ENCODE measurements at places on chromosomes 7 and 10.

- DNase-seq: no peak
Observed at GRCh38 chr10:76213876-76214275, 782.5 kb downstream of the LRMDA start.

DNA sequence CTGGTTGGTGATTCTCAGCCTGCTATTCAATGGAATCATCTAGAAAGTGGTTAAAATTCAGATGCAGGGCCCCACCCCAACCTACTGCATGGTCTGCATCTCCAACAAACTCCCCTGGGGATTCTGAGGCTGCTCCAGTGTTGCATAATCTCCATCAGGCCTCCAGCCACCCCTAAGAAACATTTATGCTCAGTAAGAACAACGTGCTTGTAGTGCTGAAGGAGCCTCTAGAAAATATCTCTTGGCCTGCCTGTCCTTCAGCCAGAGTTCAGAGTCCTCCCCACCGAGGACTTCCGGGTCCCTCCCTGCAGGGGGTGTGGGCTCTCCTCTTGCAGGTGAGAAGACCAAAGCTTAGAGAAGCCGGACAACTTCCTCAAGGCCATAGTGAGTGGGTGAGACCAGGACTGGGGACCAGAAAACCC lies 159.8 kb downstream of the SH3PXD2A start:
- no peak for DNase-seq

DNA sequence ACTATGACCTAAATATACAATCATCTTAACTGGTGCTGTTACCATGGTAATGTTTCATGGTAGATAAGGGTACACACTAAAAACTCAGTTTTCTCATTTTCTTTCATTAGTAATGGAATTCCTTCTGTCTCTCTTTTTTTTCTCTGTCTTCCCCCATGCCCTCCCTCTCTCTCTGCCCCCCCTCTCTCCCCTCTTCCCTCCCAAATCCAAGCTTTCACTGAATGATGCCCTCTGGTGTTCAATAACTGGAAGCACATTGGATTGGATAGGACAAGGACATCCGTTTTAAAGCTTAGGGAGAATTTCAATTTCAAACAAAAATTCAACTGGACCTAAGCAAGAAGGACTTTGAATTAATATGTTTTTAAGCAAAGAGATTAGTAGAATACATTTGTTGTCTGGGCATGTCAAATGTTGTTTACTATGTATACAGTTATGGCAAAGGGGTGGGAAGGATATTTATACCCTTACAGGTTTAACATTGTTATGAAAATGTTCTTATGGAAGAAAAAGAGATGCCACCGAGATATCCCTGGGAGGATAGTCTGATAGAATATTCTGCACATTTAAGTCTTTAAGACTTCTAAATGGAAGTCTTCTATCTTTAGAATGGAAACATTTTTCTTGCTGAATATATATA lies 6.1 kb downstream of the CHRM2 start:
- DNase-seq: no peak

- DNase-seq: no peak
Observed at GRCh38 chr10:132946-133898, 2.0 kb upstream of the ZMYND11 start.

DNA sequence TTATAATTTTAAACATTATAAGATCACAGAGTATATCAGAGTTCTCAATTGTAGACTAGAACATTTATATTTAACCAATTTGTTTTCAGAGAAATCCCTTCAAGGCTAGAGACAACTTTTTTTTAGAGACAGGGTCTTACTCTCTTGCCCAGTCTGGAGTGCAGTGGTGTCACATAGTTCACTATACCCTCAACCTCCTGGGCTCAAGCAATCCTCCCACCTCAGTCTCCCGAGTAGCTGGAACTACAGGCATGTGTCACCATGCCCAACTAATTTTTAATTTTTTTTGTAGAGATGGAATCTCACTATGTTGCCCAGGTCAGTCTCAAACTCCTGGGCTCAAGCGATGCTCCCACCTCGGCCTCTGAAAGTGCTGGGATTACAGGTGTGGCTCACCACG lies 15.3 kb downstream of the UCMA start:
- DNase-seq: no peak

DNA sequence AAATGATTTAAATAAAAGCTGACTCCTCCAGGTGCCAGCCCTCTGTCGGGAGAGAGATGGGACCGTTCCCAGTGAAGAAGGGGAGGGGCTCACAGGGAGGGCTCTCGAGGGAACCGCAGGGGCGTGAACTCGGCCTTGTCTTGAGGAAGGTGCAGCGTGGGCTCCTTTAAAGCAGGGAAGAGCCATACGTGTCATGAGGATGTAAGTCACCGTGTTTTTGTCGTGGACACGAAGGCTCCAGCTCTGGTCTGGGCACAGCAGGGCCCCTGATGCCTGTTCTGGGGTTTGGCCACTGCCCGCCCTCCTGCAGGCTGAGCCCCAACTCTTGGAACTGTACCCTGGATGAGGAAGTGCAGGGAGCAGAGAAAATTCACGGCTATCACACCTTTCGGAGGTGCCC lies 45.0 kb downstream of the JAKMIP3 start:
- no peak for DNase-seq

DNA sequence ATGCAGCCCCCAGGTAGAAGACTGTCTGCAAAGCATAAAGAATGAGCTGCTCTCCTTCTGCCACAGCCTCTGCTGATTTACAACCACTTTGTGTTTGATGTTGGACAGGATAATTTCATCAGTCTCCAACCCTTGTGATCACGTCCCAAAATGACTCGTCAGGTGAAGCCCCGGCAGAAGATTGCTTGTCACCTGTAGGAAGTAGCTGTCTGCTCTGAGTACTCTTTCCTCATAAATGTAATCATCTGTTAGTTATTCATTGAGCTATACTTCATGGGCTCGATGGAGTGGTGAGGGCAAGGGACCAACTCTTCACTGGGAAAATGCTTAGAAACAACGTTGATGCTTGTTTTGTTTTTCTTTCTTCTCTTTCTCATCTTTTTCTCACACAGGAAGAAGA lies 290.9 kb upstream of the SP8 start:
- no peak for DNase-seq

DNA sequence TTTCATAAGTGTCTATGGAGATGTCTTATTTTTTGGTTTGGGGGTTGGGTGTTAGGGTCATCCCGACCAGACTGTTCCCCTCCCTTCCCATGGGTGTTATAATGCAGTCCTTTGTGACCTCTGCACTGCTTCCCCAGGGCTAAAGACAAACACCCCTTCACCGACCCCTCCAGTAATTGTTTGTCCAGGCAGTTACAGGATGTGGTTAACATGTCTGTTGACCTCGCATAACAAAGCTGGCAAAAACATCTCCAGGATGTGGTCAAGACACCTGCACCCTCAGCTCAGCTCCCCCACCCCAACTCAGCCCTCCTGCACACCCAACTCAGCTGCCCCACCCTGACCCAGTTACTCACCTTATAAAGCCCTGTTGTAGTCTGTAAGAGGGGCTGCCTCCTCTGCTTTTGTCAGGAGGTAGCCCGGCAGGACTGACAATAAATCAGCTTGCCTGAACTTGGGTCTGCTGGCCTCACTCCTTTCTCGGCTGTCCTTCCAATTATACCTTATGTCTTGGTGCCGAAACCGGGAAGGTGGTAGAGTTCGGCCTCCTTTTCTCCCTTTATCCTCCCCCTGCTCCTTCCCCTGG lies 102.2 kb downstream of the ZNF92 start:
- no peak for DNase-seq

DNA sequence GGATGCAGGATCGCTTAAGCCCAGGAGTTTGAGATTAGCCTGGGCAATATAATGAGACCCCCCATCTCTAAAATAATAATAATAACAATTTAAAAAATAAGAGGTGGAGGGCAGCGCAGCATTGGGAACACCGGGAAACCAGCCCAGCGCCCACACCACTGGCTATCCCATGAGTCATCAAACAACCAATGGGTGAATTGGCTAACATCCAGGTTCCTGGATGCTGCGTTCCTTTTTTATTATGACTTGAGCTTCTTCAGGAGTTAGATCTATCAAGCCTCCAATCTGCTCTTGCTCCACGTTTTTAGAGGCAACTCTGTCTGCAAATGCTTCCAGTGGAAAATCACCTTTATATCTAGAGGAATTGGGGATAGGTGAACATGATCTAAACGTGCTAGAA lies 10.0 kb upstream of the LRRC4 start:
- no peak for DNase-seq

- no peak for DNase-seq
Observed at GRCh38 chr10:87782721-87783120, 35.3 kb downstream of the ATAD1 start.

GRCh38 chr7:157211690-157212089 lies 73.0 kb downstream of the UBE3C start:
- no peak for DNase-seq

GRCh38 chr7:45885264-45885882 lies 2.9 kb upstream of the IGFBP1 start:
- no peak for DNase-seq

- DNase-seq: no peak
Observed at GRCh38 chr10:5305374-5305773, 59.4 kb upstream of the UCN3 start.

- DNase-seq: no peak
Observed at GRCh38 chr7:139526578-139527544, 3.4 kb downstream of the CLEC2L start.

- no peak for DNase-seq
Observed at GRCh38 chr10:132239126-132240031, 52.6 kb downstream of the DPYSL4 start.

DNA sequence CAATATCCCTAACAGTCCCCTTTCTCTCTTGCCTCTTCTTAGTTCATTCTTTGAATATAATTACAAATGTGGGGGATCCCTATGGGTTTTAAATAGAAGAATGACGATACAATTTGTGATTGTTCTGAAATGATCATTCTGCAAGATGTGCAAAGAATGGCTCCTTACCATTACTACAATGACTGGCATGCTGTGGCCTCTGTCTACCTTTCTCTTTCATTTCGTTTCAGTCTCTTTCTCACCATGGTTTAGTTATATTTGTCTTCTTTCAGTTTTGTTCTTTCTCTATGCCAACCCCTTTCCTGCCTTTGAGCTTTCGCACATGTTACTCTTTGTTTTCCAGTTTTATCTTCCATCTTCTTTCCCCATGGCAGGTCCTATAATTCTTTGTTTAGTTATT lies 176.5 kb downstream of the SUGCT start:
- DNase-seq: no peak

DNA sequence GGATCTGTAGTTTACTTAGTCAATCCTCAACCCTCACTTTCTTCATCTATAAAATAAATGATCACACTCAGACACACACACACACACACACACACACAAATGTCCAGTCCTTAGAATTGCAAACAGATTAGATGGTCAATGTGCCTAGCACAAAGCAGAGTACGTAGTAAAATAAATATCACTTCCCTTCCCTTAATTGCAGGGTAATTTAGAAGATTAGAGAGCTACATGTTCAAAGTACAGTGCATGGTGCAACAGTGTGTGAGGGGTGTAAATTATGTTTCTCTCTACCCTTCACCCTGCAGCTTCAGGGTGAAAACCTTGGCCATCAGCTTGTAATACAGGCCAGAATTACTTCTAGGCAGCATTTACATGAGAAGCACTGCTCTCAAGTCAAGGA lies 187.0 kb upstream of the GHITM start:
- DNase-seq: no peak

DNA sequence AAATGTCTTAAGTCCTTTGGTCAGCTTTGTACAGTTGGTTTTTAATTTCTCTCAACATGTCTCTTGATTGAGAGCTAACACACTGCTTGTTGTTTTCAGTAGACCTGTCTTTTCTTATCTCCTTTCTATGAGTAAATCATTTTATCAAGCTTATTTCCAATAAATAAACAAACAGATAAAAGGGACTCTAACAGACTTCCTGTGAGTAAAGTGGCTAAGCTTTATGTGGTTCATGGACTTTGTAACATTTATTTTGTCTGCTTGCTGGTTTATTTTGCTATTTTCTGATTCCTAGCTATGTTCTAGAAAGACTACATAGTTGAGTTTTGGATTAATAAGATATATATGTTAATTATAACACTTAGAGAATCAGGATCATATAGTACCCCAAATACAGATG lies 27.1 kb downstream of the OR9A2 start:
- DNase-seq: no peak

DNA sequence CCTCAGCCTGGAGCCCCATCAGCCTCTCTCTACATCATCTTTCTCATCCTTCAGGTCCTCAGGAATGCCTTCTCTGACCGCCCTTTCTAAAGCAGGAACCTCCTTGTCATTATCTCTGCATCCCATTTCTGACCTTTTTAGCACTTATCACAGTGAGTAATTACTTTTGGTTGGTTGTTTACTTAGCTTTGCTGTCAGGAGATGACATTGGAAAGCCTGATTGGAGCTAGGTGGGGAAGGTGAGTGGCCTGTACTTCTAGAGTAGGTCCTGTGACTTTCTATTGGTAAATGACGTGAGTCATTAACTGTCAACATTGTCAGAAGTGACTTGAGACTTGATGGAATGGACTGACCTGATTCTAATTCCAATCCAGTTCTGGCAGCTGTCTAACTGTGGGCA lies 9.3 kb upstream of the SLC25A13 start:
- no peak for DNase-seq

DNA sequence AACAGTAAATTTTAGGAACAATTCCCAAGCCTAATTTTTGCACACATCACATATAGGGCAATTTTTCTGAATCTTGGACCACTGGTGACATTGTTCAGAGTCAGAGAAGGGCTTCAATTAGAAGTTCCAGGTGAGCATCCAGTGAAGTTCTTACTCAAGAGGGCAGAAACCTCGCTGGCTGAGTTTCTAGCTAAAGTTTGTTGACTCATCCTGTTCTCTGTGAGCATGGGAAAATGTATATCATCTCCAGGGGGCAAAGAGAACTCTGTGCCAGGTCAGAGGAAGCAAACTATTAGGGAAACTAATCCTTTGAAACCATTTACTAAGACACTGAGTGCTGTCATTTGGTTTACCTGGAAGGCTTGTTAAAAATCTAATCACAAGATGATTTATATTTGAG lies 695.6 kb upstream of the IGFBP3 start:
- no peak for DNase-seq

DNA sequence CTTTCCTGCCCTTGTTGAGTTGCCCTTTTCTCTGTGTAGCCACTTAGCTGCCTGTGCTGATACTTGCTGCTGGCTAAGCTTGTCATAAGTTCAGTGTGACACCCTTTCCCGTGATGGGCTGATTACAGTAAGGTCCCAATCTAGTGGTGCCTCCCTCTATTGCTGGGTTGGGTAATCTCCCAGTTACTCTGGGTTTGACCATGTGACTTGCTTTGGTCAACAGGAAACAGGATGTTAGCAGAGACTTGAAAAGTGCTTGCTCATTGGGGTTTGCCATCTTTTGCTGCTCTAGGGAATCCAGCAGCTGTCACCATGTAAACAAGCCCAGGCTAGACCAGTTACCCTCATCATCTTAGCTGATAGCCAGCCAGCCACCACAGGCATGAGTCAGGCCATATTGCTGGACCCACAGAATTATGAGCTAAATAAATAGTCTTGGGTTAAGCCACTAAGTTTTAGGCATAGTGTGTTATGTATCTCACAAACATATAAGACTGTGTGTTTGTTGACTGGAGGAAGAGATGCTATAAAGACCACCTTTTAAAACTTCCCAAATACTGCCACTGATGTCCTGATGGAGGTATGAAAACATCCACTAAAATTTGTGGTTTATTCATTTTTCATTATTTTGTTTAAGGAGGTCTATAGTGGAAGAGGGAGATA lies 4.0 kb upstream of the LEP start:
- no peak for DNase-seq

GRCh38 chr10:78337016-78337415 lies 303.4 kb downstream of the RPS24 start:
- no peak for DNase-seq

- no peak for DNase-seq
Observed at GRCh38 chr10:101691081-101691480, 3.9 kb downstream of the FBXW4 start.
